Keratinocyte (primary cell): ENCODE measurements at places on chromosomes 12 and 14. TPM values are rescaled to one million over a fixed set of nuclear protein-coding genes. Genes with fewer than 3 reads are reported as not detected.

CISTR gene
- not detected in 3 replicates for polyA plus RNA-seq

KRT73 gene
- 0.03 TPM in 1 of 3 replicates, not detected in the others for polyA plus RNA-seq

STON2 gene
- 82.3 to 103 TPM (median 103 TPM) in 3 replicates for polyA plus RNA-seq

CCDC38 gene
- 0.04 to 0.05 TPM in 2 of 3 replicates, not detected in the other for polyA plus RNA-seq

GLT8D2 gene
- polyA plus RNA-seq, result 1.1 to 1.4 TPM (median 1.2 TPM) in 3 replicates

SLC2A14 gene
- 0.11 to 2.2 TPM (median 0.51 TPM) in 3 replicates for polyA plus RNA-seq

OAS2 gene
- 88.1 to 106 TPM (median 92.7 TPM) in 3 replicates for polyA plus RNA-seq

ZFYVE26 gene
- 8.5 to 12.8 TPM (median 9.8 TPM) in 3 replicates for polyA plus RNA-seq

MSI1 gene
- polyA plus RNA-seq, result not detected in 3 replicates

GMPR2 gene
- 84.1 to 90.0 TPM (median 84.6 TPM) in 3 replicates for polyA plus RNA-seq

PPFIA2 gene
- polyA plus RNA-seq, result not detected in 3 replicates
